NCI-H1694 (cell line): ENCODE measurements at places on chromosomes 4 and X.

DNA sequence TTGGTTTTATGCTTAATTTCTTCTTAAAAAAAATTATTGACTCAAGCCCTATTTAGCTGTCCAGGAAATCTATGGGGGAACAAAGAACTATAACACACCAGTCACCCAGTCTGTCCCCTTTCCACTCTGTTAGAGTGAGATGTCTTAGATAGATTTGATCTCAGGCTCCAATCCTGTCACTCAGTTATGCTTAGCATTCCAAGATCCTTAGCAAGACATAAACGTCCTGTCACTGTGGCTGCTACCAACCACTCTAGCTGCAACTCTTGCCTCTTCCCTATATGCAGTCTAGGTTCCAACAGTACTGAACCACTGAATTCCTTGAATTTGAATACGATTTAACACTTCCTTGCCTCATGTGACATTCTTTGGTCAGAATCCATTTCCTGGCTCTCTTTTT lies 241.9 kb upstream of the NWD2 start:
- DNase-seq = no peak

- no peak for DNase-seq
These were observed 13.4 kb downstream of the CTBP1 start for GRCh38 chr4:1235381-1236102.

GRCh38 chr4:95415346-95415771 lies 133.4 kb downstream of the UNC5C start:
- DNase-seq = no peak

GRCh38 chr4:153799694-153800074 lies 10.8 kb upstream of the SFRP2 start:
- no peak for DNase-seq

DNA sequence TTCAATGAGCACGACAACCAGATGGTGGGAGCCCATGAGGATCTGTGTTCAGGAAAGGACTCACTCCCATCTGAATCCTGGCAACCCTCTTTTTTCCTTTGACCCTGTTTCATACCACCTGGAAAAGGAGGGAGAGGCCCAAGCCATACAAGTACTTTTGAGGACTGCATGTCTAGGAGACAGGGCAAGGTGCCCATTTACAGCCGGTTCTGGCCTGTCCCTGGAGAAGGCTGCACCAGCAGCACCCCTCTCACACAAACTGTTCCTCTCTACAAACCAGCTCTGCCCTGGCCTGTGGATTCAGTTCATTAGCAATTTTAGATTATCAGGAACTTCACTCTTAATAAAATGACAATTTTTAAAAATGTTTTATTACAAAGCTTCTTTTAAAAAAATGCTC lies 57.5 kb downstream of the HADH start:
- no peak for DNase-seq

DNA sequence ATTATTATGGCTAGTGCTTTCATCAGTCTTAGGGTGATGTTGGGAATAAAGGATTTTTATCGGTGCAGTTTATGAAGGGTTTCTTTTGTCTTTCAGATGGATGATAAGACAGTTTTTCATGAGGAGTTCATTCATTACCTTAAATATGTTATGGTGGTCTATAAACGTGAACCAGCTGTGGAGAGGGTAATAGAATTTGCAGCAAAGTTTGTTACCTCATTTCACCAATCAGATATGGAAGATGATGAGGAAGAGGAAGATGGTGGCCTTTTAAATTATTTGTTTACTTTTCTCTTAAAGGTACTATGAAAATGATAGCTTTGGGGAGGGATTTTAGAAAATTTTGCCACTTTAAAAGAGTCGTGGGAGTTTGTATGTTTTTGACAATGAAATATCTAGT lies 1.3 kb downstream of the NCAPG start:
- DNase-seq = no peak

GRCh38 chrX:103517246-103517645 lies 2.0 kb downstream of the RAB40A start:
- DNase-seq = no peak

DNA sequence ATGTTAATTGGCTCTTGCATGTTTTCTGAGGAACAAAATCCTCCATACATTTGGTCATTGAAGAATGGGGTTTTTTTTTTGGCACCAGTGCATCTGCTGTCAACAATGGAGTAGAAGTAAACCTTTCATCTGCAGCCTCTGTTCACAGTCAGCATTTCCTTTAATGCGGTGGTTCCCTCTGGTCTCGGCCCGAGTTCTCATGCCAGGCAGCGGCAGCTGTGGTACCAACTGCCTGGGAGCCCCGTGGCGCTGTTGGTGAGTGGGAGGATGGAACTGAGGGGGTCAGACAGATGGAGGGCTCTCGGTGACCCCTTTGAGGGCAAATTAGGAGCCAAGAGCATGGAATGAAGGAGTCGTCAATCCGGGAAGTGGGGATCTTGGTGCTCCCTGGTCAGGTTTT lies 114.7 kb downstream of the AFF1 start:
- peak; percentile 24 for DNase-seq

- no peak for DNase-seq
These were observed 1.1 kb downstream of the SLIT2 start for GRCh38 chr4:20252656-20253282.

DNA sequence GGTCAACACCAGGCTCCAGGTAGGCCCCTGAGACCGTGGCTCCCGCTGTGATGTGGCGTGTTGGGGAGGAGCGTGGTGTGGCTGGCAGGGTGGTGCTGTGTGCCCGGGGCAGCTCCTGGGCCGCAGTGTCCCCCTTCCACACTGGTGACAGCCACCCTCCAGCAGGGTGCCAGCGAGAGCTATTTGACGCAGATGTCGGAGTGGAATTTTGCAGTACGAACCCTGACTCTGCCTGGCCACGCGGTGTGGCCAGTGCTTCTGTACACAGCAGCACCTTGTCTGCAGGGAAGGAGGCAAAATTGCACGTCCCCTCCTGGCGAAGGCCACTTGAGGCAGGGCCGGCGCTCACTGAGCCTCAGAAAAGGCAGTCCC lies 53.2 kb downstream of the CPZ start:
- no peak for DNase-seq

GRCh38 chr4:177119691-177120090 lies 190.0 kb upstream of the NEIL3 start:
- DNase-seq = no peak

DNA sequence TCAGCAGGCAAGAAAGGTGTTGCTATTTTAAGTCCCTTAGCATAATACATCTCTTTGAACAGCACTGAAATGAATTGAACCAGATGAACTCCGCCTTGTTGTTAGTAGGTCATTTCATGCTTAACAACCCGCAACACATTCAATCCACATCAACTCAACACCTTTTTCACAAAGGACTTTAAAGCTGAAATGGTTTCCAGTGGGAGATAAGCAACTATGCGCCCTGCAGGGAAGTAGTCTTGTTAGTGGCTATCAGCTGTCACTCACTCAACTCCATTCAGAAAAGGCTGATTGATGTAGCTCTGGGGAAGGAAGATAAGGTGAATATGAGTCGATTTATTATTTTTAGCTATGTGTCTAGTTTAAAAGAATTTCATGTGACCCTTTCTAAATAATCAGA lies 46.0 kb downstream of the ATP8A1 start:
- no peak for DNase-seq

DNA sequence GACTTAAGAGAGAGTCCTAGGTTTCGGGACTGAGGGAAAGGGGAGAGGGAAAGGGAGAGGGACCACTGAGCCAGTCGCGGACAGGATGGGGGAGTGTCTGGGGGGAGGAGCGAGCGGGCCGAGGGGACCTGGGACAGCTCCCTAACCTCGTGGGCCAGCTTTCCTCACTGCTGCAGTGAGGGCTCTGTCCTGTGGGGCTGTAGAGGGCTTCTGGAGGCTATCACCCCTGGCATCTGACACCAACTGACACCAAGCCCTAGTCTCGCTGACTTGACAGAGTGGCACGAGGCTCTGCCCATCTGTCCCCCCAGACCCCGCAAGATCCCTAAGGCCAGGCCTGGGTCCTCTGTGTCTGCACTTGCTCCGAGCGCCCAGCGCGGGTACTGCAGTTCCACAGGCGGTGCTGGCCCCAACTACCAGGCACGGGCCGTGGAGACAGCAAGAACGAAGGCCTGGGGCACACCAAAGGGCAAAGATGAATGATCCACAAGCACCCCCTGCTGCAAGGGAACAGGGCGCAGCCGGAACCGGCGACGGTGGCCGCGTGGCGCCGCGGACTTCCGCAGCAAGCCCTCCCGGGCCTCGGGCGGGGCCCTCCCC lies 465 bp downstream of the HAUS7 start:
- DNase-seq = no peak

GRCh38 chrX:331151-331824 lies 12.7 kb upstream of the GTPBP6 start:
- DNase-seq = no peak

DNA sequence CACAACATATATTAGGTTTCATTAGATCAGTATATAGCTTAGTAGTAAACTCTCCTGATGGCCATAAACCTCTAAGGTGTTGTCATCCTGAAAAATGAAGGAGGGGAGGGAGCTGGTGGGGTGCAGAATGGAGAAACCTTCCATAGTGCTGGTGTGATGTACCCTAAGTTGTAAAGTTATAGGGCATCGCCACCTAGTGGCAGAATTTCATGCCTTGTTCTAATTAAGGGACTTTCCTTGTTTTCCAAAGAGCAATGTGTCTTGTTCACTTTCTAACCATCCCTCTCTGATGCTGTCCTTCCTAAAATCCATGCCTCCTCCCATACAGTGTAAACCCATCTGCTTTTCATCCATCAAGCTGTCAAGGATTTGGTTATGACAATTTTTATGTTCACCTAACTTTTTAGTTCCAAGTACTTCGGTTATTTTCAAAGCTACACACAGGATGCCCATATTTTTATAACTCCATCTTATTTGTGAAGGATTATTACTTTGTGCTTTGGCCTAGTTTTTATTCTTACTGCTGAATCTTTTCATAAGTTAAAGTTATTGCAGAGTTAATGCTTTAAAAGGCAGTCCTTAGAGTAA lies 4.5 kb downstream of the NBDY start:
- DNase-seq = peak; percentile 51

DNA sequence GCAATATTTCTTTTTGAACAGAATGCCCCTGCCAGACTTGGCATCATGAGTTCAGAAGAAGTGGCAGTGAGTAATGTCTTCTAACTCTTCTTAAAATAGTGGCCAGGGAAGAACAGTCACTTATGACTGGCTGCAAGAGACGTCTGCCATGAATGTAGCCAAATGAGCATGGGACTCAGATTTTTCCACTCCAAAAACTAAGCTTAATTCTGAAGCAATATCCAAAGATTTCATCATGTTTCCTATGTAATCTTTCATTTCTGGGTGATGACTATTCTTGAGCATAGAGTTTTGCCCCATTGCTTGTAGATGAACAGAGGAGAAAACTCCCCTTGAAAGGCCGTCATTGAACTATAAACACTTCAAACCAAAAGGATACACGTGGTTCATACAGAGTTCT lies 11.8 kb downstream of the AMBN start:
- DNase-seq = no peak

- DNase-seq = no peak
These were observed 26.7 kb downstream of the SMC1A start for GRCh38 chrX:53395605-53396298.

DNA sequence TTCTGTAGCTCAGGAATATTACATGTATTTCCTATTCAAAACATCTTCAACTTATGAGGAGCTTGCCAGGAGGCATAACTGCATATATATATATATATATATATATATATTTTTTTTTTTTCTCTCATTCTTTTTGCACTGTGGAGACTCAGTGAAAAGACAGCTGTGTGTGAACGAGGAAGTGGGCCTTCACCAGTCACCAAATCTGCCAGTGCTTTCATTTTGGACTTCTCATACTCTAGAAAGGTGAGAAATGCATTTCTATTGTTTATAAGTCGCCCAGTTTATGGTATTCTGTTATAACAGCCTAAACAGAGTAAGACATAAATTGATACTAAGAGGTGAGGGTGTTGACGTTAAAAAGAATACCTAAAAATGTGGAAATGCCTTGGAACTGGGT lies 710.6 kb downstream of the TRAM1L1 start:
- no peak for DNase-seq
